ENCODE measurements at places on chromosomes 16 and 17.

DNA sequence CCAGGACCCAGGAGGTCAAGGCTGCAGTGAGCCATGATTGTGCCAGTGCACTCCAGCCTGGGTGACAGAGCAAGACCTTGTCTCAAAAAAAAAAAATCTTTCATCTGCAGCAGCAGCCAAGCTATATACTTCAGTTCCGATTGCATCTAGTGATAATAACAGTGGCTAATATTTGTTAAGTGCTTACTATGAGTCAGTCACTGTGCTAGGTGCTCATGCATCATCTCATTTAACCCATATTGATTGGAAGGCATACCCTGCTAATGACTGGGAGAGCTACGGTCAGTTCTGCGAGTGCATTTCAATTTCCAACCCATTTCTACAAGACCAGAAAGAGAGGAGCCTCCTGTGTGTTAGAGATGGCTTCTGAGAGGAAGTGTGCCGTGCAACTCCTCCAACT lies 7.7 kb upstream of the TUBG2 start:
- no peak for DNase-seq

- DNase-seq: no peak
Measured at GRCh38 chr16:17160285-17160853, 310.4 kb downstream of the XYLT1 start.

- DNase-seq: no peak
Measured at GRCh38 chr17:42268236-42268635, 8.0 kb downstream of the STAT5B start.

- DNase-seq: no peak
Measured at GRCh38 chr17:27623614-27624013, 7.4 kb upstream of the LGALS9 start.

GRCh38 chr17:78875363-78876093 lies 27.5 kb downstream of the CEP295NL start:
- no peak for DNase-seq

DNA sequence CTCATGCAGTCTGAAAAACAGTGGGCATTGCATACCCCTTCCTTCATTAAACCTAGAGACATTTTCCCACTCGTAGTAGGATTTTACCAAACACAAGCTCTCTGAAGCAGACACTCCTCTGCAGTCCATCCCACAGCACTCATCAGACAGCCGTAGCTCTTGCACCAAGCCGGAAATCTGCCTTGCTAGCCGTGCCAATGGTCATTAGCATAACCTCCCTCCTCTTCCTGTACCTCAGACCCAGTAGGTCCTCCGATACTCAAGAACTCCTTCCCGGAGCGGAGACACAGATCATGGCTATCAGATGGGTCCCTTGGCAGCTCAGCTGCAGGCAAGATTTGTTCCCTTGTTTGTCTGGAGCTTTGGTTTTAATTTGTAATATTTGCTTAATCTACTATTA lies 483.1 kb upstream of the PSMD7 start:
- no peak for DNase-seq

- no peak for DNase-seq
Measured at GRCh38 chr16:10629592-10629963, 49.2 kb upstream of the EMP2 start.

- DNase-seq: no peak
Measured at GRCh38 chr17:46274238-46274637, 20.7 kb upstream of the LRRC37A start.

- no peak for DNase-seq
Measured at GRCh38 chr17:2383628-2384167, 17.2 kb downstream of the MNT start.

DNA sequence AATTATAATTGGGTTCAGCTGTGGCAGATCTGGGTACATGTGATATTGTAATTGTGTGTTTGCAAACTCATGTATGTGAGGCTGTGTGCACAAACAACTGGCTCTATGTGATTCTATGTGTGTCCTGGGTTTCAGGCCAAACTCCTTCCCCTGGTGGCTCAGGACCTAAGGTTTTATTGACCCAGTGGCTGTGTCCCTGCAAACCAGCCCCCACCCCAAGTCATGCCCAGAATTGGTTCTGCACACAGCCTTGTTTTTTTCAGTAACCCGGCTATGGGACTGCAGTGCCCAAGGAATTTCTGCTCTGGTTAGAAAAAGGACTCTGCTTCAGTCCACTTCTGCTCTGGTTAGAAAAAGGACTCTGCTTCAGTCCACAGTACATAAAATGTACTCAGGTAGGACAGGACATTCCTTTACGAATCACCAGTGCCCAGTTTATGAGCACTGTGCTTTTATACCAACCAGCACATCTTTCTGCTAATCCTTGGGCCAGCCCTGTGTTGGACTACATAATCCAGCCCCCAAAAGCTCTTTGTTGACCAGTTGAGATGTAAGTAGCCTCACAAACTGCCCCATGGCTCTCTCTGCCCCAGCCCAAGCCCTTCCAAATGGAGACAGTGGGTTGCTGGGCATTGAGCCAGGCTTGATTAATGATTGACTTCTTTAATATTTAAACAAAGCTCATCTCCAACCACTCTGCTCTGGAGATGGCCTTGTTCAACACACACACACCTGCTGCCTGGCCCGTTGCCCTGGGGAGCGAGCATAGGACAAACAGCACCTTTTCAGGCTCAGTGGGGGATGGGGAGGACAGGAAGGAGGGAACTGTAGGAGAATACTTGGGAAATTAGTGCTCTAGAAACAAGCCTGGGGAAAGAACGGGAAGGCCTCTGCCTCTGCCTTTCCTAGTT lies 2.9 kb upstream of the KCNH6 start:
- DNase-seq: no peak

- no peak for DNase-seq
Measured at GRCh38 chr17:6494239-6494941, 50.1 kb downstream of the PIMREG start.

GRCh38 chr17:8021565-8022359 lies 17.1 kb upstream of the ALOX15B start:
- DNase-seq: no peak

GRCh38 chr16:4624015-4624826 lies at the start of gene MGRN1:
Gene MGRN1 (plus strand): TSS chr16:4624826. CDS start chr16:4624961, 135 bp downstream.
- peak; percentile 86 for DNase-seq

DNA sequence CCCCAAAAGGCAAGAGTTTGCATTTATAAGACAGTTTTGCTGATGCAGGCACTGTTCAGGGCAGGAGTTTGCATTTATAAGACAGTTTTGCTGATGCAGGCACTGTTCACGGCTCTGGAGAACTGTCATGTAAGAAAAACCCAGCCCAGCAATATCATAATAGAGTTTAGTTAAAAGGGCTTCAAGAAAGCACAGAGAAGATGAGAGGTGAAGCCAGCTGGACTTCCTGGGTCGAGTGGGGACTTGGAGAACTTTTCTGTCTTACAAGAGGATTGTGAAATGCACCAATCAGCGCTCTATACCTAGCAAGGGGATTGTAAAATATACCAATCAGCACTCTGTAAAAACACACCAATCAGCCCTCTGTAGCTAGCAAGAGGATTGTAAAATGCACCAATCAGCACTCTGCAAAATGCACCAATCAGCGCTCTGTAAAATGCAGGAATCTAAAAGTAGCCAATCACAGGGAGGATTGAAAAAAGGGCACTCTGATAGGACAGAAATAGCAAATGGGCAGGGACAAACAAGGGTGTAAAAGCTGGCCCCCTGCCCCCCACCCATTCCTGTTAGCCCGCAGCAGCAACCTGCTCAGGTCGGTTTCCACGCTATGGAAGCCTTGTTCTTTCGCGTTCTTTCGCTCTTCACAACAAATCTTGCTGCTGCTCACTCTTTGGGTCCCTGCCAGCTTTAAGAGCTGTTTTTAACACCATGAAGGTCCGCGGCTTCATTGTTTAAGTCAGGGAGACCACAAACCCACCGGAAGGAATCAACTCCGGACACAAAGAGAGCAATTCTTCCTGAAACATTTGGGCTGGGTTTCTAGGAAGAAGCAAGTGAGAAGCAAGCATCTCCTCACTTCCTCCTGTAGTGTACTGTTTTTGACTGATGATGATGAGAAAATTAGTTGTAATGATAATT lies 1.8 kb upstream of the CBX1 start:
- no peak for DNase-seq

Measured in stimulated activated CD4-positive, alpha-beta T cell treated with anti-CD3 and anti-CD28 coated beads, Interleukin-12 subunit alpha, Interleukin-12 subunit beta, amount 100 ng/mL, for 24 hours (primary cell).